ENCODE measurements at places on chromosomes 4 and X. TPM values are rescaled to one million over a fixed set of nuclear protein-coding genes. Genes with fewer than 3 reads are reported as not detected.

The COL25A1 gene
- total RNA-seq: 1.3 TPM

The CENPVL1 gene
- total RNA-seq: not detected

The CENPI gene
- 0.71 TPM for total RNA-seq

The ENPP6 gene
- 0.37 TPM for total RNA-seq

The HPGD gene
- total RNA-seq: 48.4 TPM

The PAGE5 gene
- not detected for total RNA-seq

The DUSP9 gene
- 0.55 TPM for total RNA-seq
